RWPE1 (cell line): ENCODE measurements at places on chromosomes 1 and 21.

GRCh38 chr1:11991969-11992676 lies 11.9 kb downstream of the MFN2 start:
- no peak for DNase-seq

GRCh38 chr1:19644395-19644680 lies 227 bp downstream of the NBL1 start:
- DNase-seq = no peak

DNA sequence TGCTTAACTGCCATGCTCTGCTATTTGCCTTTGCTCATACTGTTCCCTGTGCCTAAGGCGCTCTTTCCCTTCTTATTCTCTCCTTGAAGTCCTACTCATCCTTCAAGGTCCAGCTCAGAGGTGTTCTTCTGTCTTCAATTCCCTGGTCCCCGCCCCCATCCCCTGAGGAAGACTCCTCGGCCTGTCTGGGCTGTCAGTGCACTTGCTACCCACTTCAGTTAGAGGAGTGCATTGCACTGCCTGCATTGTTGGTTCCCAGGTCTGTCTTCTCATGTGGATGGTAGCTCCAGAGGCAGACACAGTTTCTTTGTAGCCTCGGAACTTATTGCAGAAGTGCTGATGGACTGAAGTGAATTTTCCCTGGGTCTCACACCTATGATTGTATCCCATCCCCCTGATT lies 194.0 kb downstream of the C1orf94 start:
- no peak for DNase-seq

DNA sequence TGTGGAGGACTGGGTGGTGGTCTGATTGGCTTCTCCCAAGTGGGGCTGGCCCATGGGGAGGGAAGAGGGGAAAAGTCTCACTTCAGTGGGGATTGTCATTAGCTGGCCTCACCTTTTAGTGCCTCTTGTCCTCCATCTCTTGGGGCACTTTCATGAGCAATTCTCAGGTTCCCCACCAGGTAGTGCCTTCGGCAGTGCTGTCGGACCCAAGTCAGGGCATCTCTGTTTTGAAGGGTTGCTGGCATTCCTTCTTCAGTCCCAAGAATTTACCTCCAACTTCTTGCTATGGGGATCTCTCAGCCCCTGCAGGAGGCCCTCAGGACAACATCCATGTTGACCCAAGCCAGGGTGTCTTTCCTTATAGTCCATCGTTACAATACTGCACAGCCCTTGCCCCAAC lies 54.7 kb upstream of the F3 start:
- no peak for DNase-seq

GRCh38 chr21:39025198-39025597 lies 158.1 kb downstream of the PSMG1 start:
- DNase-seq = no peak

GRCh38 chr1:241536304-241536703 lies 4.1 kb downstream of the KMO start:
- DNase-seq = no peak

- DNase-seq = no peak
Measured at GRCh38 chr1:197958438-197959305, 41.5 kb downstream of the LHX9 start.

DNA sequence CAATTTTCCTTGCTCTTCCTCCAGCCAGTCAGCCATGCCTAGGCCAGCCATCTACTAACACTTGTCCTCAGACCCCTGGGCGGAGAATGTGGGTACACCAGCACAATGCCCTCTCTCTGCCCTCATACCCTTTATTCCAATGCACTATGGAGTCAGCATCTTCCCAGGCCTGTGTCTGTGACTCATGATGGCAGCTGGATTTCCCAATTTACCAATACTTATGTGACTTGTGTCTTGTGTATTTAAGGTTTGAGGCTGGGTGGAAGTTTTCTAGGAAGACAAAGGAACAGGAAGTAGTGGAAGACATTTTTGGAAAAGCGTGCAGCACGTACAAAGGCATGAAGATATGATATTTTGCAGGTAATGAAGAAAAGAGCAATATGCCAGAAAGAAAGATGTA lies 114.3 kb downstream of the NMNAT2 start:
- DNase-seq = no peak

DNA sequence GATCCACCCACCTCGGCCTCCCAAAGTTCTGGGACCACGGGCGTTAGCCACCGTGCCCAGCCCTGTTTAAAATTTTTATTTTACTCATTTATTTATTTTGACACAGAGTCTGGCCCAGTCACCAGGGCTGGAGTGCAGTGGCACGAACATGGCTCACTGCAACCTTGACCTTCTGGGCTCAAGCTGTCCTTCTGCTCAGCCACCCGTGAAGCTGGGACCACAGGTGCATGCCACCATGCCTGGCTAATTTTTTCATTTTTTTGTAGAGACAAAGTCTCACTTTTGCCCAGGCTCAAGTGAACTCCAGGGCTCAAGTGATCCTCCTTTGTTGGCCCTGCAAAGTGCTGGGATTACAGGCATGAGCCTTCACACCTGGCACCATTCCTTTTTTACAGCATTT lies 27.5 kb upstream of the DNAJC6 start:
- no peak for DNase-seq

GRCh38 chr1:67766141-67766978 lies 66.9 kb downstream of the GNG12 start:
- peak; percentile 54 for DNase-seq

- no peak for DNase-seq
Measured at GRCh38 chr1:175405766-175406165, 213.2 kb upstream of the KIAA0040 start.

GRCh38 chr1:59356627-59357026 lies 59.7 kb downstream of the FGGY start:
- DNase-seq = no peak

DNA sequence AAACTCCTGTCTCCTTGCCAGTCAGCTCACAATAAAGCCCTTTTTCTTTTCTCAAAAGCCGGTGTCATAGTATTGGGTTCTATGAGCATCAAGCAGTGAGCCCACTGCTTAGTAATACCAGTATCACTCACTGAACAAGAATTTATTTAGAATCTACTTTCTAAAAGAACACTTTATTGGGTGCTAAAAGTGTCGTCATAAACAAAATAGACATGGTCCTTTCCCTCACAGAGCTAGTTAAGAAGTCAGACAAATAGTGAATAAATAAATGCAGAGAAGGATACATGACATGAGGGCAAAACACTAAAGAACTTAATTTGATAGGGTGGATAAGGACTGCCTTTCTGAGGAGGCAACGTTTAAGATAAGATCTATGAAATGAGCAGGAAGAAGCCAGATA lies 32.2 kb downstream of the EVI5 start:
- no peak for DNase-seq

DNA sequence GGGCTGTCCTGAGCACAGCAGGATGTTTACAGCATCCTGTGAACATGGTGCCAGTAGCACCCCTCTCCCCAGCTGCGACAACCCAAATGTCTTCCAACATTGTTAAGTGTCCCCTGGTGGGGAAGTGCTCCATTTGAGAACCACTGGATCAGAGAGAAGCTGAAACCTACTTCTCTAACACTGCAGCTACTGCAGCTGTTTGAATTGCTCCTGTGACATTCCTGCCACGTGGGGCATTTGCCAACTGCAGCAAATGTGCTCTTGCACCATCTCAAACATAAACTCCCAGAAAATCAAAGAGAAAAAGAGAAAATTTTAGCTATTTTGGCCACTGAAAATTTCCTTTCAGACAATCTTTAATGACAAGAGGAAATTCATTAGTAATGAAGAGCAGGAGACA lies 11.0 kb downstream of the SLC2A5 start:
- no peak for DNase-seq

GRCh38 chr1:17427696-17428660 lies 11.5 kb downstream of the RCC2 start:
- DNase-seq = no peak

- DNase-seq = no peak
Measured at GRCh38 chr1:26703478-26703877, 7.7 kb downstream of the ARID1A start.

- DNase-seq = no peak
Measured at GRCh38 chr1:244735404-244735803, 82.5 kb downstream of the DESI2 start.

DNA sequence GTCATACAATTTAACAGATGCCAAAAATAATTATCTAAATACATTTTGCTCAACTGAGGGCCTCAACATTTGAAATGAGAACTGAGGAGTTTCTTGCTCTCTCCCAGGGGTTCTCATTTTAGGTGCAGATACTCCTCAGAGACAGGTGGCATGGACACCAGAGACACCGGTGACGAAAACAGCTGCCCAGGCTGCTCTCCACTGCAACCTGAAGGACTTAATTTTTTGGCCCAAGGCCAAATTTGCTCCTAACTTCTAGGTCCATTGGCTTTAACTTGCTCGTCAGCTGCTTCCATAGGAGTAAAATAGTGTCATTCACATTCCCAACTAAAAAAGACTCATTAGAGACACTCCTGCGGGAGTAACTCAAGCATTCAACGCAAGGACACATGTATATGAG lies 87.0 kb downstream of the NRIP1 start:
- DNase-seq = no peak

DNA sequence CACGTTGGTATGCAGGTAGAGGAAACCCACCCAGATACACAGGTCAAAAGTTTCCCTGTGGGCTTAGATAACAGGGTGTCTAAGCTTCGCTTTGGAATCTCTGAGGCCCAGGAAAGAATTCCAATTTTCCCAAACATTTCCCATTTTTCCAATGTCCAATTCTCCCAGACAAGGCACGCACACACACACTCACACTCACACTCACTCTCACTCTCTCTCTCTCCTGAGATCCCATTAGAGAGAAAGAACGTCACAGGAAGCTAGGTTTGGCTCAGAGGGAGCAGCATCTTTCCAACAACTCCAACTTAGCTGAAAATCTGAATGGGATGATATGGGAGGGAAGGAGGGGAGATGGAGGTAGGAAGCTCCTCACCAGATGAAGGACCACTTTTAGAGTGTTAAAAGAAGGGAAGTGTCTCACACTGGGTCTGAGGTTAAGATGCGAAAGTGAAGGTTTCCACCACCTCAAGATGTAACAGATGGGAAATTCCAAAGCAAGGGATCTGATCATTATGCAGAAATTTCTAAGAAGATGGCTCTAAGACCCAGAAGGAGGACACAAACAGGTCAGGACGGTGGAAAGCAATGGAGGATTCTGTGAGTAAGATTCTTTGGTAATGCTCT lies 63.5 kb downstream of the GNG12 start:
- DNase-seq = no peak

DNA sequence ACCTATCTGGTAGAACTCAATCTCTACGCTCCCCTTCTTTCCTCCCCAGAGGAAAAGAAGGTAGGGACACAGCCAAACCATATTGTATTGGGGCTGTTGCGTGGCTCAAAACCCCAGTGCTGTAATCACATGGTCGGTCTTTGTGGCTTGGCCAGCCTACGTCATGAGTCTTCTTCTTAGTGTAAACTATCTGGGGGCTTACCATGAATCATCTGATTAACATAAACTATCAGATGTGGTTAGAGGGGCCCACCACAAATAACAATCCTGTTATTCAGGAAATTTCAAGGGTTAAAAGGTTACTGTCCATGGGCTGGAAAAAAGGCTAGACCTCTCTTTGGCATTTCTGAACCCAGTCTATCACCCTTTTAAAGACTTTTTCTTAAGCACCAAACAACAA lies 49.5 kb upstream of the GPR52 start:
- no peak for DNase-seq

GRCh38 chr21:45294509-45295291 lies 7.0 kb upstream of the POFUT2 start:
- DNase-seq = no peak

- DNase-seq = no peak
Measured at GRCh38 chr1:208100906-208101305, 143.3 kb downstream of the PLXNA2 start.

GRCh38 chr1:235275836-235276235 lies 52.1 kb downstream of the ARID4B start:
- DNase-seq = no peak

DNA sequence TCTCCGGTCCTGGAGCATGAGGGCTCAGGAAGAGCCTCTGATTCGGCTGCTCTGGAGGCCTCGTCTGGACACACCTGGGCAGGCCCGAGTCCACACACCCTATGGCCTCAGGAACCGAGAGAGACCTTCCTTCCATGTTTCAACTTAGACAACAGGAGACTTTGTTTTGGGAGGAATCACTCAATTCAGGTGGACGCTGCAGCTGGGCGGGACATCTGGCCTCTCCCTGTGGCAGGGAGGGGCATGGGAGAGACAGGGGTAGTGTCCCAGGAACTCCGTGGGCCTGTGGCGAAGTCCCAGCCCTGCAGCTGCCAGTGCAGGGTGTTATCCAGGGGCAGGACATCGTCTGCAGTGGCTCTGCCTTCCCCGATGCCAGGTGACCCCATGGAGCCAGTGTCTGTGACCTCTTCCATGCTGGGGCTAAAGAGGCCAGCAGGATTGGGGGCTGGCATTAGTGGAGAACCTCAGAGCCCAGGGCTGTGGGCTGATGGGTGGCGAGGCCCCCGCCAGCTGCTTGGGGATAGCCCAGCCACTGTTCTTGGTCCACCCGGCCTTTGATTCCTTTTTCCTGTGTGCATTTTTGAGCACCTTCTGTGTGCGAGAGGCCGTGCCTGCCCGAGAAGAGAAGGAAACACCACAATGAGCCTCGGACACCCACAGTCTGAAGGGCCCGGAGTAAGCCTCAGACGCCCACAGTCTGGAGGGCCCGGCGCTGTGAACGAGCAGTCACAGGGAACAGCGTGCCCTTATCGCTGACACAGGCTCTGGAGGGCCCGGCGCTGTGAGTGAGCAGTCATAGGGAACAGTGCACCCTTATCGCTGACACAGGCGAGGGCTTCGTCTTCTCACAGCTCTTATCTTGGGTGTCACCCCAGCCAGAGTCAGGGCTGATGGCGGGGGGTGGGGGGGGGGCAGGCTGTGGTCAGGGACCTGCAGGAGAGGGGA lies 6.2 kb downstream of the COL18A1 start:
- DNase-seq = no peak

GRCh38 chr21:34795175-34795547 lies 126.4 kb downstream of the CLIC6 start:
- DNase-seq = no peak

GRCh38 chr1:15674386-15675159 lies 9.5 kb upstream of the PLEKHM2 start:
- DNase-seq = no peak

GRCh38 chr1:86104606-86105532 lies 51.7 kb downstream of the COL24A1 start:
- peak; percentile 5 for DNase-seq

DNA sequence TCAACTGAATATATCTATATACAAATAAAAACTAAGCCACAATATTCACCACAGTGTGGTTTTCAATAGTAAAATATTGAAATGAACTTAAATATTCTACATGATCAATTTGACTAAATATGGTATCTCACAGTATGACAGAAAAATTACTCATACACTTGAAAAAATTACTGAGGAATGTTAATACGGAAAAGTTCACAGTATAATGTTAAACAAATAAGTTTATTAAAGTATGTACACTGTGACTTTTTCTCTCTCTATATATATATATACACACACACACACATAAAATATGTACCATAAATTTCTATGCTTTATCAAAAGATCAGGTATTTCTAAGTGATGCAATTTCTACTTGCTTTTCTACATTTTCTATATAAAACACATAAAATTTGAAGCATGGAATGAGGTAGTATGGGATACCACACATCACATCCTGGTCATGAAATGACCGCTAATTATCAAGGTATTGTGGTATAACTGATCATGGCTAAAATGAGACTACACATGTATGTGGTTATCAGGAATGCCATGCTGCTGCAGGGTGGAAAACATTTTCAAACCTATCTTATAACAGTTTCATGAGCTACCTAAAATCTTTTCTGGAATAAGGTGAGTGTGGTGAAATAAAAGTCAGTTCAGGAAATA lies 102.3 kb downstream of the CDC42BPA start:
- no peak for DNase-seq
